ENCODE measurements at places on chromosomes 11 and 22.

DNA sequence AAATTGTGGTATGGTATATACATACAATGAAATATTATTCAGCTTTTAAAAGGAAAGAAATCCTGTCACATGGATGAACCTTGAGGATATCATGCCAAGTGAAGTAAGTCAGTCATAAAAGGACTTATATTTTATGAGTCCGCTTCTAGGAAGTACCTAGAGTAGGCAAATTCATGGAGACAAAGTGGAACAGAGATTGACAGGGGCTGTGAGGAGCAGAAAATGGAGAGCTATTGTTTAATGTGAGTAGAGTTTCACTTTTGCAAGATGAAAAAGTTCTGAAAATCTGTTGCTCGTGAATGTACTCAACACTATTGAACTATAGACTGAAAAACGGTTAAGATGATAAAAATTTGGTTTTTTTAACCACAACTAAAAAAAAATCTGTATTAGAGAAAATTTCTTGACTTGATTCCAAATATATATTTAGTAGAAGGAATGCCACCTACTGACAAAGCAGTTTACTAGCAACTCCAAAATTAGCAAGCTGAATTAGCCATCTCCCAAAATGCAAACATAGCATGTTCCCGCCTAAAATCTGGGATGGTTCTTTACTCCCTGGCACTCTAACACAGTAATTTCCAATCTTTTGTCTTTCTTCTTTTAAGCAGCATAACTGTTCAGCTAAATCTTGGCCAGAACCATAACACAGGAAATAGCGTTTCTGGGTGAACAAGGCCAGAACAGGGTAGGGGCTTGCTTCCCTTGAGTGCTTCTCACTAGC, 1.5 kb downstream of the UFD1 start:
- DNase-seq = no peak

- no peak for DNase-seq
Measured at GRCh38 chr11:6745018-6745417, 26.8 kb downstream of the OR2AG2 start.

DNA sequence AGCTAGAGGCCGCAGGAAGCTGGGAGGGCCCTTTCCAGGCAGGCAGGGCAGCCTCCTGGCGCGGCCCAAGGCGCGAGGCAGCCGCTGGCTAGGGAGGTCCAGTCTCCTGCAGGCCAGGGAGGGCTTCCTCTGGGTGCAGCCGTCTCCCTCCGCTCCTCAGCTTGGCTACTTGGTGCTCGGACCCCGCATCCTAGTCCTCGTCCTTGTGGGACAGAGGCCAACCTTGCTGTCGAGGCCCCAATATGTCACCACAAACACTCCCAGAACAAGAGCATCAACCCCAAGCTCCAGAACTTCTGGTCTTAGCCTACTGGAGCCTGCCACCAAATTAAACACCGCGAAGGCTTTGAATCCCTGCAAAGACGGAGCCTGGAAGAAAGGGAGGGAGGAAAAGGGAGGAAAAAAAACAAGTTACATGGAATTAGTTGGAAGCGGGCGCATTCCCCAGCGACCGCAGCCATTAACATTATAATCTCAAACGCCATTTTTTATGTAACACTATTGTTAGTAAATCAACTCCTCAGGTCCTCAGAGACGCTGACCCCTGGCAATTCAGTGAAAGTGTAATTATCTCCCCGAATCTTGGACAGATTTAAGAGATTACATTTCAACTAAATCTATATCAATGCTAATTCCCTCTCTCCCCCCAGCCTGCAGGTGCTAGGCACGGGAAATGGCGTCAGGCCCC, 12.7 kb upstream of the PAX6 start:
- peak; percentile 67 for DNase-seq

GRCh38 chr11:69442012-69442806, 39.3 kb upstream of the LINC01488 start:
- DNase-seq = no peak

GRCh38 chr11:85182441-85183387, 444.4 kb downstream of the DLG2 start:
- no peak for DNase-seq

GRCh38 chr22:24564376-24565058, 8.7 kb downstream of the SNRPD3 start:
- DNase-seq = no peak

- no peak for DNase-seq
Measured at GRCh38 chr11:97607291-97608000, 1217.6 kb downstream of the JRKL start.

- DNase-seq = no peak
Measured at GRCh38 chr11:128194216-128194615, 393.1 kb downstream of the ETS1 start.
